ENCODE measurements at places on chromosomes 4 and X.

- DNase-seq, result no peak
These were observed 126.5 kb downstream of the ADGRA3 start for GRCh38 chr4:22389240-22389870.

- no peak for DNase-seq
These were observed 201.3 kb downstream of the PTTG2 start for GRCh38 chr4:38161208-38162113.

DNA sequence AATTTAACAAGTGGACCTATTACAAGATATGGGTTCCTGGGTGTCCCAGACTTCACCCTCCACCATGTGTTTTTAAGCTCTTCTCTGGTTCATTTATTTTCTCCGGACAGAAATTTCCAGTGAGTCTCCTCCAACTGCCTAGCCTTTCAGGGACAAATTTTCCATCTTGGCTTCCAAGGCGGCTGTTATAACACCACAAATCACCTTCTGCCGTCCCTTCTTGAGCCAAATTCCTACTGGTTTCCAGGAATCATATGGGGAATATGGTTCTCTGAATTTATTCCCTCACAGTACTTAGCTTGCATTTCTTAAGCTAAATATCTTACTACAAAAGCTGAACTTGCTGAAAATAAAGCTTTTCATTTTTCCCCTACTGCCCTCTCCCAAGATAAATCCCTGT, 18.8 kb downstream of the NEXMIF start:
- no peak for DNase-seq

- DNase-seq, result no peak
These were observed 1661.6 kb upstream of the PCDH7 start for GRCh38 chr4:29058531-29058930.

DNA sequence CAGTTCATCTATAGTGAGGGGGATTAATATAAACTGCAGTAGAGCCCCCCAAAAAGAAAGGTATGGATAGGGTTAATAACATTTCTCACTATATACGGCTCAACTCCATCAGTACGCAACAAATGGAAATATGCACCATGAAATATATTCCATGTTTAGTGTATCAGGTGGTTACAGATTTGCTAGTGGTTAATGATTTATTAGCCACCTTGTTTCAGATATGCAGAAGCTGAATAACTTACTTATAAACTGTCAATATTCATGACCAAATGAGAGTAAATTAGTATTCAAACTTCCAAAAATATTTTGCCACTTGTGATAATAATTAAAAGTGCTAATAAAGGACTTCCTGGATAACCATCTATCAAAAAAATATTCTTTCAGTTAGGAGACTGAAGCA, 14.8 kb downstream of the AMTN start:
- DNase-seq, result no peak

DNA sequence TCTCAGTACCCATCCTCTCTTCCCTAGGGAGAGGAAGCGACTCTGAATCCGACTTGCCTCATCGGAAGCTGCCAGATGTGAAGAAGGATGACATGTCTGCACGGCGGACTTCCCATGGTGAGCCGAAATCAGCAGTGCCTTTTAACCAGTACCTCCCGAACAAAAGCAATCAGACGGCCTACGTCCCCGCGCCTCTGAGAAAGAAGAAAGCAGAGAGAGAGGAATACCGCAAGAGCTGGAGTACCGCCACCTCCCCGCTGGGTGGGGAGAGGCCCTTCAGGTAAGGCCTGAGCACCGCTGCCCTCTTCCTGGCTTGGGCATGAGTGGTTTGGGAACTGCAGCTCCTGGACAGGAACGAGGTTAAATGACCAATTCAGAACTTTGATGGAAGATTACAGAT, 81.2 kb downstream of the LIMCH1 start:
- DNase-seq, result no peak
